ENCODE measurements at places on chromosomes 11 and 22.

DNA sequence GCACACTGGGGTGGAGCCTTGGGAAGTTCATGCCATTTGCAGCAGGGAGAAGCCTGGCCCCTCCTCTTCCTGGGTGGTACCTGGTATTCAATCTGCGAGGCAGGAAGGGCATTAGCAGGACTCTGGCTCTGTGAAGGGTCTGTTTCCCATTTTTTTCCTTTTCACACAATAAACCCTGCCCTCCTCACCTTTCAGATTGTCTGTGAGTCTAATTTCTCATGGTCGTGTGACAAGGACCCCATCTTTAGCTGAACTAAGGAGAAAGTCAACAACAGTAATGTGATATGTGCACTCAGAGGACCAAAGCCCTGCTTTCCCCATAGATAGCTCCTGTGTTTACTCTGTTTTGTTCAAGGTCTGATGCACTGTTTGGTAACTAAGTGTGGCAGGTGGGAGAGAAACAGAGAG is 26.6 kb upstream of the CASP4 start:
- no peak for DNase-seq

GRCh38 chr11:72008728-72009127 is 10.0 kb downstream of the IL18BP start:
- no peak for DNase-seq

DNA sequence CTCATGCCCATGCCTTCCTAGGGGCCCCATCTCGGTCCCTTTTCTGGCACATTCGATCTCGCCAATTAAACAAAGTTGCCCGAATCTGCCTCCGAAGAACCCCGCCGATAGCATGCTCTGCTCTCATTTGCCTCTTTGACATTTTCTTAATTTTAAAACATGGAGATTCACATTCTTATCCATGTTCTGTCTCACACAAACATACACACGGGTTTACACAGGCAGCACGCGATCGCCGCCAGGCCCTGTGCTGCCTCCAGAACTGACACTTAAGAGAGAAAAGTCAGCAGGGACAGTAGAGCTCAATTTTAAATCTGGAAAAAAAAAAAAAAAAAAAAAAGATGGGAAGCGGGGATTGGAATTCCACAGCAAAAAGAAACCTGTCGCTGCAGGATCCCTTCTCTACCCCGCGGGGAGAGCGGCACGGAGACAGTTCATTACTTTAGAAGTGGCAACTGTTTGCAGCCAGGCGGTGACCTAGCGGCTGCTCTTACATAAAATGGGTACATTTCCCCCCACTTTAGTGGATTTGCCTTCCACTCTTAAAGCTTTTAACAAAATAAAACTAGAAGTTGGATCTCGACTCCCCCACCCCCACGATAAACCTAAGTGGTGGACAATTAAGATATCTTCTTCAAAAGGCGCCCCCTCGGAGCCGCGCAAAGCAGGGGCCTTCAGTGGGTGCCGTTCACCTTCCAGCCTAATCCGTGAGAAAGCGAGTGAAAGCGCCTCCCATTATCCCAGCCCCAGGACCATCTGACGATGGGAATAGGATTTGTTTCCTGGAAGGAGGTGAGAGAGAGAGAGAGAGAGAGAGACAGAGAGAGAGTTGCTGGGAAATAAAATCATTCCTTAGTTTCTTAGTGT is 13.7 kb downstream of the PAX6 start:
- DNase-seq, result no peak

GRCh38 chr11:71418643-71419042 is 29.6 kb downstream of the DHCR7 start:
- peak; percentile 31 for DNase-seq

DNA sequence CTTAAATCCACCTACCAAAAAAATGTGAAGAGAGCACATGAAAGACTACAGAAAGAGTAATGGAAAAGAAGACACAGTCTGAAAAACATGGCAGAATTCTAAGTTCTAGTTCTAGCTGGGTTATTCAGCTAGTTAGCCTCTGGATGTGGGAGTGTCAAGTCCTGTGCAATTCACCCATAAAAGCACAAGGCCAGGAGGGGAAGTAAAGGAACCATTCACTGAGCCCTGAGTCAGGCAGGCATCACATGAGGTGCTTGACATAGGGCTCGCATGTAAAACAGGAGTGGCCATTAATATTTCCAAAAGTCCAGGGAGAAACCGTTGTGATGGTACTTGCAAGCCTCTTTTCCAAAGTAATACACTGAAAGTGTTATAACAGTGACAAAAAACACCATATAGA is 103.7 kb downstream of the GAB2 start:
- no peak for DNase-seq

DNA sequence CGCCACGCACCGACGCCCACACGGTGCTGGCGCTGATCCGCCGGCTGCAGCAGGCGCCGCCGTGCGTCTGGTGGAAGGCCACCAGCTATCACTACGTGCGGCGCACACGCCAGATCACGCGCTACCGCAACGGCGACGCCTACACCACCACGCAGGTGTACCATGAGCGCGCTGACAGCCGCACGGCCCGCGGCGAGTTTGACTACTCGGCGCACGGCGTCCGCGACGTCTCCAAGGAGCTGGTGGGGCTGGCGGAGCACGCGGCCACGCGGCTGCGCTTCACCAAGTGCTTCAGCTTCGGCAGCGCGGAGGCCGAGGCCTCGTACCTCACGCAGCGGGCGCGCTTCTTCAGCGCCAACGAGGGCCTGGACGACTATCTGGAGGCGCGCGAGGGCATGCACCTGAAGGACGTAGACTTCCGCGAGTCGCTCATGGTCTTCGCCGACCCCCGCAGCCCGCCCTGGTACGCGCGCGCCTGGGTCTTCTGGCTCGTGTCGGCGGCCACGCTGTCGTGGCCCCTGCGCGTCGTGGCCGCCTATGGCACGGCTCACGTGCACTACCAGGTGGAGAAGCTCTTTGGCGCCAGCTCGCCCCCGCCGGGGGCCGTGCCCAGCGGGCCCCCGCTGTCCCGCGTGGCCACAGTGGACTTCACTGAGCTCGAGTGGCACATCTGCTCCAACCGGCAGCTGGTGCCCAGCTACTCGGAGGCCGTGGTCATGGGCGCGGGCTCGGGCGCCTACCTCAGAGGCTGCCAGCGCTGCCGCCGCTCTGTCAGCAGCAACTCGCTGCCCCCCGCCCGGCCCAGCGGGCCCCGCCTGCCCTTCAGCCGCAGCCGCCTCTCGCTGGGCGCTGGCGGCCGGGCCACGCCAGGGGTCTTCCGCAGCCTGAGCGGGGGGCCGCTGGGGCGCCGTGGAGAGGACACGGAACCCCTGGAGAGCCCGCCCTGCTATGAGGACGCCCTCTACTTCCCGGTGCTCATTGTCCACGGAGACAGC is 3.2 kb downstream of the TMEM151A start:
- no peak for DNase-seq

- no peak for DNase-seq
Measured at GRCh38 chr11:124320097-124320496, at the start of gene OR8D2. Gene OR8D2 (minus strand): TSS chr11:124320197. CDS start chr11:124320197, 0 bp downstream.

DNA sequence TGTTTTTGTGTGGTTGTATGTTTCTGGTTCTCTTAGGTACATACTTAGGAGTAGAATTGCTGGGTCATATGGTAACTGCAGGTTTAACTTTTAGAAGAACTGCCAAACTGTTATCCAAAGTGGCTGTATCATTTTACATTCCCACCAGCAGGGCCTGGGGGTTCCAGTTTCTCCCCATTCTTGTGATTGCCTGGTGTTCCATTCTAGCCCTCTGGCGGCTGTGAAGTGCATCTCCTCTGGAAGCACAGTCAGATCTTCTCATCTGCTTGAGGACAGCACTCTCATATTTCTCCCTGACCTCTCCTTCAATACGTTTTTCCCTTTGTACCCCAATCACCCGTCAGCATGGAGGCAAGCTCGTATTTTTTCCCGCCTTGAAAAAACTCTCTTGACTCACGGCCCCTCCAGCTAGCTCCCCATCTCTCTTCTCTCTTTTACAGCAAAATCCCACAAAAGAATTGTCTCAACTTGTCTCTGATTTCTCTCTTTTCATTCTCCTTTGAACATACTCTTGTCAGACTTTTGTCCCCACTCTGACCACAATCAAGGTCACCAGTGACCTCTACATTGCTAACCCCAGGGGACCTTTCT is 56.8 kb upstream of the THY1 start:
- no peak for DNase-seq

DNA sequence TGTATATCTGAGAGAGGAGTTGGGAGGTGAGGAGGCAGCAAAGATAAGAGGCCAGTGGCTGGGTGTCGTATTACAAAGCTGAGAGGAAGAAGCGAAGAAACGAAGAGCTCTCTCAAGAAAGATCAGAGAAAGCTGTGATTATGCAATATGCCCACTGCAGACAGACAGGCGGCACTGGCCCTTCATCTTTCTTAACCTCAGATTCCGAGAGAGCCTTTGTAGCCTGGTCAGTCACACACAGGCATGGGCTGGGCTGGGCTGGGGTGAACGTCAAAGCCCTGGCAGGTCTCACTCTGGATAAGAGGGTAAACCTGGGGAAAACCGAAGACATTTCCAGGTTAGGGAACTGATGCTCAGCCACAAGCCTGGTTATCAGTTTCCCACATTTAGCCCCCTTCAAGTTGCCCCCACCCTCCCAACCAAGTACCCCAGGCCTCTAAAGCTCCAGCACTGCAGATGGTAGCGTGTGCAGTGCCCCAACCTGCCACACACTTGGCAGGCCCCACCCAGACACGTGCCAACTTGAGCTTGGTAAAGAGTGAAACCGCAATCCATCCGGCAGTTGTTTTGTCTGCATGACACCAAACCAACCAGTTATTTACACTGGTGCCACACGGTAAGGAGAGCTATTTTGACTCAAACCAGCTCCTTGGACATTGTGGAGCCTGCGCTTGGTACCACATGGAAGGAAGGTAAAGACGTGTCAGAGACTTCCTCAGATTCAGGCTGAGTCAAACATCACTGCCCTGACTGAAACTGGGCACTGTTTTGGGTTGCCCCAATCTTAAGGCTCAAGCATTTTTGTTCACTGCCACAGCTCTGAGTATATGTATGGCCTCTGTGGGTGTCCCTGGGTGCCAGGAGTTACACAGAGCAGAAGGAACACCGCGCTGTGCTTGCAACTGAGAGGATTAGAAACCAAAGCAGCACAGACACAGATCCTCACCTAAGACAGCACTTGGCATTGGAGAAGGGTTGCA is 135.9 kb downstream of the FDX1 start:
- no peak for DNase-seq

- DNase-seq, result peak; percentile 33
Measured at GRCh38 chr11:86753459-86753858, 46.9 kb upstream of the PRSS23 start.

DNA sequence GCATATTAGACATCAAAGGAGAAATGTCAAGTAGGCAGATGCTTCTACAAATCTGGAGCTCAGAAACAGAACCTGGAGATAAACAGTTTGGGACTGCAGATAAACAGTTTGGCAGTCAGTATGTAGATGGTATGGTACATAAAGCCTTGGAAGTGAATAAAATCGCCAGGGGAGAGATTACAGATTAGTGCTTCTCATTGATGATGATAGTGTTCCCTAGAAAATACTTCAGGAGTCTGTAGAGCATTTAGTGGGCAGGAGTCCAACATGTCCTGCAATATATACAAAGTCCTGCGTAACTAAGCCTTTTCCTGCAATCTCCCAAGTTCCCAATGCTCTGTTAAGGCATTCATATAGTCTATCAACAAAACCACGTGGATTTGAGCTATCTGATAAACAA is 35.2 kb downstream of the NARS2 start:
- no peak for DNase-seq

- no peak for DNase-seq
Measured at GRCh38 chr11:121586750-121587149, 134.0 kb upstream of the SORL1-AS1 start.

DNA sequence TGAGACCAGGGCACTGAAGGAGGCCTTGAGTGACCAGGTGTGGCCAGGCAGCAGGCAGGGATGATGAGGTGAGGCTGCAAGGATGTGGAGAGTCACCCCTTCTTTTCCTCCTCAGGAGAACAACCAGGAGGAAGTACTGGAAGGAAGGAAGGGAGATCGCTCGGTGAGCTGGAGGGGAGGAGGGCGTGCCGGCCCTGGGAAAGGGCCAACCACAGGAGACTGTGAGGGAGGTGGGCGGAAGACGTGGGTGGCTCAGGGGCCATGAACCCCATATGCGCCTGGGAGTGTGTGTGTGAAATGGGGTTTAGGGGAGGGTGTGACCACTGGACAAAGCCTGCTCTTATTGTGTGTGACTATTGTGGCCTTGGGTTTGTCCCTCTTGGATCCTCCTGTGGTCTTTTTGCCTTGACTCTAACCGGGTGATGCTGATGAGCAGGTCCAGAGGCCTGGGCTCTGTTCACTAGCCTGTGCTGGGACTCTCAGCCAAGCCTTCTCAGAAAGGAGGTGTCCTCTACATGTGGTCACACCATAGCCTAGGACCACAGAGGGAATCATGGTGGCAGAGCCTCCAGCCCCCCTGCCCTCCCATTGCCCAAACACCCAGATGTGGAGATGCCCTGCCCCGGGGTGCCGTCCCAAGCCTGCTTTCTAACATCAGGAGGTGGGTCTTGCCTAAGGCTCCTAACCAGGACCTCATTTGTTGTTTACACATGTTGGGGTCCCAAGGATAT is 41.3 kb upstream of the TUB start:
- no peak for DNase-seq

GRCh38 chr22:20455709-20456063 is 18.1 kb upstream of the SCARF2 start:
- DNase-seq, result no peak

GRCh38 chr11:57457643-57458023 is 2.7 kb upstream of the RTN4RL2 start:
- DNase-seq, result no peak

GRCh38 chr22:32652645-32653270 is 148.7 kb upstream of the TIMP3 start:
- peak; percentile 48 for DNase-seq

GRCh38 chr11:130477586-130478203 is 29.2 kb downstream of the ADAMTS15 start:
- DNase-seq, result no peak

- DNase-seq, result no peak
Measured at GRCh38 chr22:37454857-37455686, 27.8 kb upstream of the ELFN2 start.

- DNase-seq, result no peak
Measured at GRCh38 chr11:6027501-6027900, 3.1 kb downstream of the OR56A1 start.

- DNase-seq, result peak; percentile 76
Measured at GRCh38 chr22:36155702-36156101, 4.9 kb downstream of the APOL3 start.

DNA sequence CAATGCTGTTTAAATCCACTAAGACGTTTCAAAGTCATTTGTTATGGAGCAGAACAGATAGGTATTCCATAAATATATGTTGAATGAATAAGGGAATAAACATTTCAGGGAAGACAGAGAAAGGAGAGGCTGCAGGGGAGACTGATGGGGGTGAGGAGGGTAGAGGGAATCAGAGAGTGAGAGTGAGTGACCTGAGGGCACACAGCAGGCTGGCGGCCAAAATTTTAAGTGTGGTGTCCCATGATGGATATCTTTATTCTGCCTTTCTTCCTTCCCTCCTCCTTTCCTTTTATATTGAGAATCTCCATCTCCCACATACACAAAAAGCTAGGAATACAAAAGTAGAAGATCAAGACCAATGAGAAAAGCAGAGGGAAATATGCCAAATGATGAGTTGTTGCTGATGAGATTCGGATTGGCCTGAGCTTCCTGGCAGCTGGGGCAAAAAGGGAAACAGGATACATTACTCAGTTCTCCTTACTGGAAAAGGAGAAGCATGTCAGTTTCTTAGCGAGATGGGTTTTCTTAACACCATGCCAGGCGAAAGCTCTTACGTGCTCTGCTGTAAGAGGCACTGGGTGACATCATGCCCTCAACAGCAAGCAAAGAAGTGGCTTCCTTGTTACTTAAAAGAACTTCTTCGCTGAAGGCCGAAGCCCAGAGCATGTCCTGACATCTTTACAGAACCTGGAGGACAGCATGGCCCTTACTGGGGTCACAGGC is 11.2 kb upstream of the CYTH4 start:
- DNase-seq, result no peak
